Germinal center (tissue), 1 donor: ENCODE measurements at places on chromosomes 7 and 10.

DNA sequence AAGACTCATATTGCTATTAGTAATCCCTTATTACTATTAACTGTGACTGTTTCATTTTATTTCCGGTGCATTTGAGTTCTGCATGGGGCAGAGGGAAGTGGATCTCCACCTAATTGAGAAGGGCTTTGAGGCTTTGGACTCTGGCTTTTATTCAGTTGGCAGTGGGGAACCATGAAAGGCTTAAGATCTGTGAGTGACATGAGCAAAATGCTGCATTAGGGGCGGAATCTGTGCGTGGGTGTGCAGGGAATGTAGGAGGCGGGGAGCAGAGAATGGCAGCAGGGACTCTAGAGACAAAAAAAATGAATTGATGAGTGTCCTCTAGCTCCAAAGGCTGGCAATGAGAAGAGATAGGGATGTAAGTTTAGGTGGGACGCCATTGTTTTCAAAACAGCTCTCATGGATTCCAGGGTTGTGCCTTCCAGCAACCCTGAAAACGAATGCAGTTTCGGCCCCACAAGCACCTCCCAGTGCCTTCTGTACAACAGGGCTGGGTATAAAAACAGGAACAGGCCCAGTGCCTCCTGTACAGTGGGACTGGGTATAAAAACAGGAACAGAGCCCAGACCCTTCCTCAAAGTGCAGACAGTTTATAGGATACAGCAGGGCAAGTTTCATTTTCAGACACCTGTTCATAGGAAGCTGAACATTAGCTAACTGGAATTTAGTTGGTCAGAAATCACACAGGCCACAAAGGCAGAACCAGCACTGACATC is 663.3 kb upstream of the FOXK1 start:
- no peak for DNase-seq

- no peak for DNase-seq
These were observed 74.8 kb downstream of the TPST1 start for GRCh38 chr7:66279912-66280311.

DNA sequence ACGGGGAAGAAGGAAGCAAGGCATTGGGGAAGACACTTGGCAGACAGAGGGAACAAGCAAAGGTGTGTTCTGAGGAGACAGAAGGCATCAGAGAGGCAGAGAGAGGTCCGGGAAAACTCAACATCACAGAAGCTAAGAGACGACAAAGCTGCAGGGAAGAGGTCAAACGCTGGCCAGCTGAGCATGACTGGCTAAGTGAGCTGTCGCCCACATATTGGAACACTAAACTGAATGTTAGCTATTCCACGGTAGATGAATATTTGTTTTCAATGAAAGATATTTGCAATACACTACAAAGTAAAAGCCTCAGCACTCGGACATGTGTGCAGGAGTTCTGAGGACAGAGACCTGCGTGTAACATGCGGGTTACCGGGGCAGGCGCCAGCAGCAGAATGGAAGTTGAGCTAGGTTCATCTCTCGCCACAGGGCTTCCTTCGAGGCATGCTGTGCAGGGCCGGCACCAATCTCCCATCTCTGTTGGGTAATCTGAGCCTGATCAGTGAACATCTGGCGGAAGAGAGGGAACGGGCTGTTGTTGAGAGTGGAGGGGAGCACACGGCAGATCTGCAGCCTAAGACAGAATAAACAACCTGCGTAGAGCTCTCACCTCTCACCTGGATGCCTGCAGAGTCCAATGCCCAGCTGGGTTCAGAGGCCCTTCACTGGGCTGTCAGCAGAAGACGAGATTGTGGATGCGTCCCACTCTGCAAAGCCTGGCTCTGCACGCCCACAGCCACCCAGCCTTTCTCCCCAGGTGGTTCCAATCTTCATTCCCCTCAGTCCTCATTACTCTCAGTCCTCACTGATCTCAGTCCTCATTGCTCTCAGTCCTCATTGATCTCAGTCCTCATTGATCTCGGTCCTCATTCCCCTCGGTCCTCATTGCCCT is 35.9 kb downstream of the INSIG1 start:
- no peak for DNase-seq

- no peak for DNase-seq
These were observed 23.9 kb upstream of the MPP7 start for GRCh38 chr10:28326516-28327490.

DNA sequence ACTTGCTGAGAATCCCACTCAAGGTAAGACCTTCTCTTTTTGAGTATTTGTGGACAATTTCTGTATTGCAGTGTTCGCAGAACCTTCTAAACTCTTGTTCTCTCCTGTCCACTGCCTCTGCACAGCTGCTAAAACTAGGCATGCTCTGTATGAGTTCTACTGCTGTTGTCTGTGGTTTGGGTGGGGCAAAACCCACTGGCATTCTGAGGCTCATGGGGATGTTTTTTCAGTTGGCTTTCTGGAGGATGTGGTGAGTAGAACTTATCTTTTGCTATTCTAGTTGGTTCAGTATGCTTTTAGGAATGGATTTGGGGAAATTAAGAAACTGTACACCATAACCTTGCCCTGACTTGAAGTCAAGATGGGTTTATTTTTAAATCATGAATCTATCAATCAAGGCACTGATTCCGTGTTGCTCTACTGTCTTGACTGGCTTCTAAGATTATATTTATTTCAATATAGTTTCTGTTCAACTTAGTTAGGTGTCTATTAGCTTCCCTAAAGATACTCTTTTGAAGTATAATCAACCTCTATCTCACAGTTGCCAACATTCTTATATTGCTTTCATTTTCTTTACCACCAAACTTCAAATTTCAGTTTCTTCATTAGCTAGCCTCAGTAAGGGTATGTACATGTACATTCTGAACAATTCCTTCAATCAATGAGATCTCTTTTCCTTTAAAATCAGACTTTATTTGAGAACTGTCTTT is 25.0 kb upstream of the C1GALT1 start:
- DNase-seq = peak; percentile 8

DNA sequence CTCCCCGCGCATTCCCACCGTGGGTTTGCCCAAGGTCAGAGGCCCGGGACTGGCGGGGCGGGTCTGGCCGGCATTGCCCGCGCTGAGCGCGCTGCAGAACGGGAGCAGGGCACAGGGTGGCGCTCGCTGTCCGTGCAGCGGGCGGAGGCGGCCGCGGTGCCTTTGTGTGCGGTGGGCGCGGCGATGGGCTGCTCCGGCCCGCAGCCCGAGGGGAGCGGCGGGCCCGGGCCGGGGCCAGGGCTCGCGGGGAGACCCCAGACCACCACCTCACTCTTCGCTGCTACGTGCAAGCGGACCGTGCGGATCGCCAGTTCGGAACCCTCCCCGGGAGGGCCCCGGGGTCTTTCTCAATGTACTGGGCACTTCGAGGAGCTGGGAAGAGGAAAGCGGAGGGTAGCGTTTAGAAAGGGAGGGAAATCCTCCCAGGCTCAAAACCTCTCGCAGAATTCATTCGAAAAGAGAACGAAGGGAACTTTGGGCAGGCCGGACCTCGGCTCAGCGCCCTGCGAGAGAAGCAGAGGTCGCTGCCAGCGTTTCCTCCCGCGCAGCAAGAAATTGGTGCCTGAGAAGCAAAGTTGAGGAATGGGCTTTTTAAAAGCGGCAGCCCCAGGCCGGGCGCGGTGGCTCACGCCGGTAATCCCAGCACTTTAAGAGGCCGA is 8.5 kb downstream of the SP8 start:
- peak; percentile 6 for DNase-seq

GRCh38 chr10:117496031-117496430 is 46.5 kb upstream of the EMX2 start:
- DNase-seq = no peak

DNA sequence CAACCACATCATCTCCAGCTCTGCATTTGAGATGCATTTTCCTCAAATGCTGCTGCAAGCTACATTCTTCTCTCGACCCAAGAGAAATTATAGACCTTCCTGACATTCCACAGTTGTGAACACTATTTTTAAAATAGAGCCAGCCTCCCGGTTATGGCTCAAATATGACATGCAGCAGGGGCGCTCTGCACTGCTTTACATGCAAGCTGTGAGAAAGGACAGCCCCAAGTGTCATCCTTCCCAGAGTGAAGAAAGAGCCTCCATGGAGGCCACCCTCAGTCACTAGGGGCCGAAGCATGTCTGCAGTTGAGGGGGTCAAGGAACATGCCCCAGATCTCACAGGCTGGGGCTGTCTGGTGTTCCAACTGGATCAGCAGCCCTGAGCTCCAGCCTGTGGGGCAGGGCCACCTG is 63.9 kb upstream of the CHST15 start:
- DNase-seq = no peak

- DNase-seq = no peak
These were observed 26.9 kb upstream of the LAMB4 start for GRCh38 chr7:108156897-108157605.

DNA sequence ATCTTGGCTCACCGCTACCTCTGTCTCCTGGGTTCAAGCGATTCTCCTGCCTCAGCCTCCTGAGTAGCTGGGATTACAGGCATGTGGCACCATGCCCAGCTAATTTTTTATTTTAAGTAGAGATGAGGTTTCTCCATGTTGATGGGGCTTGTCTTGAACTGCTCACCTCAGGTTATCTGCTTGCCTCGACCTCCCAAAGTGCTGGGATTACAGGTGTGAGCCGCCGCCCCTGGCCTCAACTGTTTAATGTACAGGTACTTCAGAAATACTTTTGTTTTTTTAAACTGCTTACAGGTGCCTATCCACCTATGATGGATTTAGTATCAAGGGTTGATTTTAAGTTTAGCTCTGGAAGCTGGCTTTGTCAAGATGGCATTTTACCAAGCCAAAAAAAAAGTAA is 55.6 kb downstream of the CDC123 start:
- no peak for DNase-seq

DNA sequence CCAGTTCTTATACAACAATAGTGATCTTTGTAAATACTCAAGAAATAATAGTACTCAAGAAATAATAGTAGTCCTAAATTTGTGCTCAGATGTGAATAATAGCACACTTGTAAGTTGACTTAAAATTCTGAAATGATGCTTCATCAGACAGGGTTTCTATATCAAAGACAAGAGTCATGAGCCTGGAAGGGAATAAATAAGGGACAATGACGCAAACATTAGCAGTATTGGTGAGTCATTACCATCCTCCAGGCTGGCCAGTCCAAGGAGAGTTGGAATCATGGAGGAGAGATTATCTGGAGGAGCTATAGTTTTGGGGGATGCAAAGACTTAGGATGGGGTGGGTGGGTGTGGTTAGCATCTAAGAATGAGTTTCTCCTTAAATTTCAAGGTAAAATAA is 6.1 kb upstream of the SH3PXD2A start:
- no peak for DNase-seq

DNA sequence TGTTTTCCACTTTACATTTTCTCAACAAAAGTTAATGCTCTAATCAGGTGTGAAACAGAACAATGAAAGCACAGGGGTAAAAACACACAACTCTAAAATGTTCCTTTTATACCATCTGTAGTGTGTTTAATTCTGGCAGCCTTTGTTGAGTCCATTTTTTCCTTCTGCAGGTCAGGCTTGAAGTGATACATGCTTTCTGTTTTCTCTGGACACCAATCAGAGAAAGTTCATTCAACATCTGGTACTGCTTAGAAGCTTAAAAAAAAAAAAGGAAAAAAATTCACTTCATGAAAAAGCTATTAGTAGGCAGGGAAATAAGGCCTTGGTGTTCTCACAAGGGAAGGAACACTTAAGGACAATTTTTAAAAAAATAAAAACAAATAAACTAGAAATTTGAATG is 231.3 kb upstream of the RHOBTB1 start:
- DNase-seq = no peak
